ENCODE measurements at places on chromosomes 5 and 9. TPM values are rescaled to one million over a fixed set of nuclear protein-coding genes. Genes with fewer than 3 reads are reported as not detected.

GRCh38 chr9:117290856-117291622 is 123.8 kb downstream of the ASTN2 start:
- H3K27me3 ChIP-seq = no peaks in the 10 kb centered on the region
- no peak overlapping the region for H3K4me3 ChIP-seq
- DNase-seq = no peak
- H3K36me3 ChIP-seq = no peaks in the 10 kb centered on the region
- H3K4me1 ChIP-seq = peaks cover 22% of the 10 kb centered on the region
- no peak overlapping the region for H3K27ac ChIP-seq

GRCh38 chr5:7445068-7445467 is 49.1 kb downstream of the ADCY2 start:
- peaks cover 46% of the 10 kb centered on the region for H3K36me3 ChIP-seq
- H3K27ac ChIP-seq = peak overlapping the region; percentile 46
- no peak overlapping the region for H3K4me3 ChIP-seq
- H3K27me3 ChIP-seq = no peaks in the 10 kb centered on the region
- H3K4me1 ChIP-seq = peaks cover 36% of the 10 kb centered on the region

GRCh38 chr5:161030229-161030628 is 178.2 kb upstream of the ATP10B start:
- H3K4me1 ChIP-seq = no peaks in the 10 kb centered on the region
- no peak overlapping the region for H3K27ac ChIP-seq
- H3K4me3 ChIP-seq = no peak overlapping the region
- no peaks in the 10 kb centered on the region for H3K36me3 ChIP-seq

The LEAP2 gene
- 2.4 TPM for total RNA-seq

The SLC1A3 gene
- 45.9 TPM for total RNA-seq

Measured in WTC11 (cell line).